ENCODE measurements at places on chromosomes 12 and 14. TPM values are rescaled to one million over a fixed set of nuclear protein-coding genes. Genes with fewer than 3 reads are reported as not detected.

DNA sequence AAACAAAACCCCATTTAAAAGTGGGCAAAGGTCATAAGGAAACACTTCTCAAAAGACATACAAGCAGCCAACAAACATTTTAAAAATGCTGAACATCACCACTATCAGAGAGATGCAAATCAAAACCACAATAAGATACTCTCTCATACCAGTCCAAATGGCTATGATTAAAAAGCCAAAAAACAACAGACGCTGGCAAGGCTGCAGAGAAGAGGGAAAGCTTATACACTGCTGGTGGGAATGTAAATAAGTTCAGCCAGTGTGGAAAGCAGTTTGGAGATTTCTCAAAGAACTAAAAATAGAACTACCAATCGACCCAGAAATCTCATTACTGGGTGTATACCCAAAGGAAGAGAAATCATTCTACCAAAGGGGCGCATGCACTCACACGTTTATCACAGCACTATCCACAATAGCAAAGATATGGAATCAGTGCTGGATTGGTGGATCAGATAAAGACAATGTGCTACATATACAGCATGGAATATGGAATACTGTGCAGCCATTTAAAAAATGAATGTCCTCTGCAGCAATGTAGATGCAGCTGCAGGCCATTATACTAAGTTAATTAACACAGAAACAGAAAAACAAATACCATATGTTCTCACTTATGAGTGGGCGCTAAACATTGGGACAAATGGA lies 102.1 kb upstream of the DAAM1 start:
- DNase-seq = no peak

GRCh38 chr14:63857466-63858030 lies 4.7 kb downstream of the SYNE2 start:
- no peak for DNase-seq

DNA sequence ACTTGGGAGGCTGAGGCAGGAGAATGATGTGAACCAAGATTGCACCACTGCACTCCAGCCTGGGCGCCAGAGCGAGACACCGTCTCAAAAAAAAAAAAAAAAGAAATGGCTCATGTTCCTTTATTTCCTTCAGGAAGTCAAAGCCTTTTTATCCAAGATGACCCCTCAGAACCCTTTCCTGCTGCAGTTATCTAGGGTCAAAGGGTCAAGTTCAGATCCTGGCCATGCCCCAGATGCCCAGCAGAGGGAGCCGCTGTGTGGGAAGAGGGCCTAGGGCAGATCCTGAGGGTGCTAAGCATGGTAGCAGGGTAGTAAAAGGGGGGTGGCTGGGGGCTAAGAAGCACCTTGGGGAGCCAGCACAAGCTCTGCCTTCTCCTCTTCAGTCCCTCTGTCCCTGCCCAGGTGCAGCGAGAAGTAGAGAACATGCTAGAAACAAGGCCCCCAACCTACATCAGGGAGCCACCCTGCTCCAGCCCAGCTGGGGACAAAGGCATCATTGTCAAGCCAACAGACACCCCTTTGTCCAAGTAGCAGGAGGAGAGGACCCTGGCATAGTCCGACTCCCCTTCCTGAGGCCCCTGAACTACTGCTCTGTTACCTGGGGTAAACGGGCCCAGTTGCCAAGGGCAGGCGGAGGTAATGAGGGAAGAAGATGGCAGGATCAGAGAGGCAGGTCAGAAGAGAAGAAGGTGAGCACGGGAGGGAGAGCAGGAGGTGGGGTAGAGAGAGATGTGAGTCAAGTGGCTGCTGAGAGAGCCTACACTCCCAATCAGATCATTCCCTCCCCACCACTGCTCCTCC lies 6.5 kb downstream of the NFE2 start:
- DNase-seq = peak; percentile 89

GRCh38 chr14:105445901-105446845 lies 26.5 kb downstream of the MTA1 start:
- DNase-seq = no peak

DNA sequence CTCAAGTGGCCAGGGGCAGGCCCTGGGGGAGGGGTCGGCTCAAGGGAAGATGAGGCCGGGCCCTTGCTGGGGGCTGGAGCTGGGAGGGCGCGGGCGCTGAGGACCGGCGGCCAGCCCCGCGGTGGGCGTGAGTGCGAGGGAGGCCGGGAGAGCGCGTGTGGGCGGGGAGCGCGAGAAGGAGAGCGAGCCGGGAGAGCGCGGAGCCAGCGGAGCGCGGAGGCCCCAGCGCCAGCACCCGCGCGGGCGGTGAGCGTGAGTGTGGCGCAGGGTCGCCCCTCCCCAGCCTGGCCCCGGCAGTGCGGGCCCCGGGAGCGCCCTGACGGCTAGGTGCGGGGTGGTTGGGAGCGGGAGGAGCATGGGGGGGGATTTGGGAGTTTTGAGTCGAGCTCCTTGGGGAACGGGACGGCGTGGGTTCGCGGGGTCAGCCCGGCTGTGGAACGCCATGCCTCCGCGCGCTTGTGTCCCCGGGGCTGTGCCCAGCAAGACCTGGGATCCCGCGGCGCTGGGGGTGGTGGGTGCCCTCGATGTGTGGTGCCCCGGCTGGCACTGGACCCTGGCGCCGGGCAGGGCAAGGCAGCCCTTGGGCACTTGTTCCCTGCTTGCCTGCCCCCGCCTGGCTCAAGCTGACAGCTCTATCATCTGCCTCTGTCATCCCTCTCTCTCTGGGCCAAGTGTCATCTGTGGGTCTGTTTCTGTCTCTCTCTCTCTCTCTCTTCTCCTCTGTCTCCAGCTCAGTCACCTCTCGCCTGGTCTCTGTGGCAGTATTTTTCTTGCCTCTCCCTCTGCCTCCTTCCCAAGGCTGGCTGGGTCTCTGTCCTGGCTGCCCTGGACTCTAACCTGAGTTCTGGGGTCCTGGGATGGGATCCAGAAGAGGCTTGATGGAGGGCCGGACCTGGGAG lies at the start of gene LBHD2:
Gene LBHD2, plus strand, starts transcription at position 190 of the 899 bp plus-strand sequence. CDS start 1,803 bp downstream, outside the sequence.
- DNase-seq = peak; percentile 54

- no peak for DNase-seq
Observed at GRCh38 chr12:43480591-43480990, 71.4 kb downstream of the ADAMTS20 start.

The DLGAP5 gene
- total RNA-seq = 106 TPM

DNA sequence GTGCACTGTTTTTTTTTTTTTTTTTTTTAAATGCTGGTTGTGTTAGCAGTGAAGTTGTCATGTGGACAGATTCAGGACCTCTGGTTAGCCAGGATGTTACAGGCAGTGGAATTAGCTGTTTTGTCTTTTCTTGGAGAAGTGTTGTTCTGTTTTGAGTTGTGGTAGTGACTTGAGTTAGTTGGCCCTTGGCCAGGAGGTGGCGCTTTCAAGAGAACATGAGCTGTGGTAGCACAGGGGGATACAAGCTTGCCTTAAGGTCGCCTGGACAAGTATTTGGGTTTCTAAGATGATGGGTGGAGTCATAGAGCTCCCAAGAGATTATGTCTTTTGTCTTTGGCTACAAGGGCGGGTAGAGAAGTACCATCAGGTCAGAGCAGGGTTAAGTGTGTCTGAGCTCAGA lies 33.3 kb upstream of the CCDC198 start:
- DNase-seq = peak; percentile 80

DNA sequence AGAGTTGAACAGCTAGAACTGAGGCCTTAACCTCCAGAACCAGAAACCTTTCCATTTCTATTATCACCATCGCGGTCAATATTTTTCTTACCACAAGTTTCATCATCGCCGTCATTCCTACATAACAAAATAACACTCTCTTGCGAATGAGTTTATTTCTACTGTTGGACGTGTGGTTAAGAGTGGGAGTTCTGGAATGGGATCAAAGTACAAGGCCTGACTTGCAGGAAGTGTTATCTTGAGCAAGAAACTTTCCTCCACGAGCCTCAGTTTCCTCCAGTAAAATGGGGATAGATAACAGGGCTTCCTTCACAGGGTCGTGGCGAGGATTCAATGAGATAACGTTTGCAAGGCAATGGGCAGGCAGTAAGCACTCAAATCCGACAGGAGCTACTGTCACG lies 652 bp downstream of the SART3 start:
- no peak for DNase-seq

The FAIM2 gene
- 2.0 TPM for total RNA-seq

DNA sequence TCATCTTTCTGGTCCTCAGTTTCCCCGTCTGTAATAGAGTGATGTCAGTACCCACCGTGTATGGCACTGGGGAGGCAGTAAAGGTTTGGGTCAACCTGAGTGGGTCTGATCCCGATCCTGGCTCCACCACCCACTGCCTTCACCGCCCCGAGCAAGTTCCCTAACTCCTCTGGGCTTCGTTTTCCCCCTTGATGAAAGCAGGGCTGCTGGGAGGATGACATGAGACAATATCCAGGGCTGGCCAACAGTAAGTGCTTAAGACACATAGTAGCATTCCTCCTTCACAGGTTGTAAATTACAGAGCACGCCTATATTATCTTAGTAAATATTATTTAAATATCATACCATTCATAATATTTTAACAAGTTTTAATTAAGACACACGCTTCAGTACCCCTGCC lies 595 bp downstream of the PLEK2 start:
- DNase-seq = no peak

DNA sequence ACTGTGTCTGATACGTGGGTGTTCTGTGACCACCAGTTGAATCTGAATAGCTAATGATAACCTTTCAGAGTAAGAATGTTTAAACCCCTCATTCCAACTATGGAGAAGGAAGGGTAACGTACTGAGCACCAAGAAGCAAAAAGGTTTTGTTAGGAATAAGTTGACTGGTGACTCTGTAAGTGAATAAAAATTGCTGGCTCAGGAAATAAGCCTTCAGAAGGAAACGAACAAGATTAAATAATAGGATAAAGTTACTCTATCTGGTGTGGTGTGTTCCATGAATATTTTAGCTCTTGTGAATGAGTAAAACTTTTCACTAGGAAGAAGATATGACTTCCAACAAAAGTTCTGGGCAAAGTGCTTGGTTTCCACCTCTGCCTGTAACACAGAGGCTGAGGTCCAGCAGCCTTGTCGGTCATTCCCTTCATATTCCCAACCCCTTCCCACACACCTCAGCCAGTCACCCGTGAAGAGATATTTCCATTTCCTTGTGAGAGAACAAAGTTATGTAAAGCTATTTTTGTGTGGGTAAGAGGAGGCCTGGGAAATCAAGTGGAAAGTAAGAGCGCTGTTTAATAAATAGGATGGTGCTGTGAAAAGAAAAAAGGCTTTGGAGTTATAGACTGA lies 47.1 kb downstream of the ARF6 start:
- DNase-seq = no peak

- no peak for DNase-seq
Observed at GRCh38 chr12:101010896-101011295, 199.1 kb downstream of the SLC5A8 start.

The LBHD2 gene
- not detected for total RNA-seq

- no peak for DNase-seq
Observed at GRCh38 chr12:807041-807735, 54.8 kb downstream of the WNK1 start.

GRCh38 chr12:45669093-45669492 lies 60.4 kb upstream of the ARID2 start:
- DNase-seq = no peak

- peak; percentile 87 for DNase-seq
Observed at GRCh38 chr12:8108808-8109398, 14.5 kb upstream of the CLEC4A start.

The TUBA1A gene
- 386 TPM for total RNA-seq

DNA sequence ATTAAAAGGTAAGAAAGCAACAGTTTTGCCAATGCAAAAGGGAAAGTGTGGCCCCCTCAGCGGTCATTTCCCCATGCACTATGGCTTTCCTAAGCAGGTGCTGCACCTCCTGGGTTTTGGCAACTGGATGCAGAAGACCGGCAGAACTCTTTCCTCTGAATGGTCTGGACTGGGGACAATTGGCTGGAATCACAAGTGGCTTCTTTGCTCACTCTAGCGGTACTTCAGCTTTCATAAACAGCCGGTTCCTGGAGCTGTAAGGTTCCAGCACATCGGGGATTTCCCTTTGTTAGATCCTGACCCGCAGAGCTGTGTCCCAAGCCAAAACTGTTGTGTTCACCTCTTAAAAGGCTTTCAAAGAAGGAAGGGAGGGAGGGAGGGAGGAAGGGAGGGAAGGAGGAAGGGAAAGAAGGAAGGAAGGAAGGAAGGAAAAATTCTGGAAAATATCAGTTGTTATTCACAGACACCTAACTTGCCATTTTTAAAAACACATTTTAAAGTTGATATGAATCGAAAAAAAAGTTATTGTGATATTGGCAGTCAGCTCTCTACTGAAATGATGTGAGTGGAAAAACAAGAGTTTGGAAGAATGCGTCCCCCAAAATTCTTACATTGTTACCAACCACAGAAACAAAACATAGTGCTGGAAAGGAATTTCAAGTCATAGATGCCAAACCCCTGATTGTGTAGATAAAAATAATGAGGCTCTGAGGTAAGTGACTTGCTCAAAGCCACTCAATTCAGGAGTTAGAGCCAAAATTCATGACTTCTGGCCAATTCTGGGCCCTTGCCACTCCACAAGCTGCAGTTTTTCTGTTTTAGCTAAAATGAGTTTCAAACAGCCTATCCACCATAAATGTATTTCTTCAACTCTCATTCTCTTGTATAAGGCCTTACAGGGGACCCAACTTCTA lies 220.6 kb upstream of the HMGA2 start:
- DNase-seq = peak; percentile 50

DNA sequence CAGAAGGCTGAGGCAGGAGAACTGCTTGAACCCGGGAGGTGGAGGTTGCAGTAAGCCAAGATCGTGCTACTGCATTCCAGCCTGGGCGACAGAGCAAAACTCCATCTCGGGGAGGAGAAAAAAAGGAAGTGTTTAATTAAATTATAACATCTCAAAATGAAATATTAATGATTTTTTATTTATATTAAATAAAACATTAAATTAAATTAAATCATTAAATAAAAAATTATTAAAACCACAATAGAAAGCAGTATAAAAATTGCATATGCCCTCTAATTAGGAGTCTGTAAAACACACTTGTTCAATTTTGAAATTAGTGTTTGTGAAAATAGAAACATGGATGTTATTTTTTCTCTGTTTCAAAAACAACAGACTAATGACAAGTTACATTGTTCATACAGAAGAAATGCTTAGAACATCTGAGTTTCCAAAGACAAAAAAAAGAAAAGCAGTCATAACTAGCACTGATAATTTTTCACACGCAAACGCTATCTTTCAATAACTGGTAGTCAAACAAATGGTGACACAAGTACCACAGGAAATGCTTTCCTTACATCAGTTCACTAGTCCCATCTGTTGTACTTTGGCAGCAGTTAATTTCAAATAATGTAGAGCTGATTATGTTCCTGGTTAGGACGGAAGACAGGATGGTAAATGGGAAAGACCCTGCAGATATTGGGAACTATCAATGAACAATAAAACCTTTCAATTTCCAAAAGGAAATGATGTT lies 54.9 kb downstream of the HECTD4 start:
- DNase-seq = no peak

GRCh38 chr12:106519607-106520021 lies 63.2 kb upstream of the RFX4 start:
- no peak for DNase-seq
